OCI-LY7 (cell line): ENCODE measurements at places on chromosomes 16 and 17. TPM values are rescaled to one million over a fixed set of nuclear protein-coding genes. Genes with fewer than 3 reads are reported as not detected.

DNA sequence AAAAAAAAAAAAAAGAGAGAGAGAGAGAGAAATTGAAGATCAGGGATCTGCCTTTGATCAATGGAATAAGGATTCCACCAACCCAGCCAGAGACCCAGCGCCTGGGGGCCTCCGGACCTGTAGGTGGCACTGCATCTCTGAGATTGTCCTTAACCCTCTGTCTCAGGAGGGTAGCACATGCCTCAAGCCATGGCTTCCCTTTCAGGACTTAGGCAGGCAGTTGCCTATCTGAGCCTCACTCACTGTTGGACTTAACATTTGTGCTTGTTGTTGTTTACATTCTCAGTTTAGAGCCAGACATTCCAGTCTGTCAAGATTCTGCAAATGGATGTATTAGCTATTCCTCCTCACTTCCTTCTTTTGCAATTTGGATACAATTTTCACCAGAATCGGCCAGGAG lies 5.1 kb upstream of the SCNN1B start:
- peak; percentile 58 for DNase-seq

- DNase-seq: no peak
These were observed 2.8 kb downstream of the RAB40C start for GRCh38 chr16:592518-593306.

GRCh38 chr17:58060596-58061191 lies 22.5 kb upstream of the DYNLL2 start:
- no peak for DNase-seq

GRCh38 chr16:64362193-64362592 lies 759.7 kb downstream of the CDH11 start:
- no peak for DNase-seq

The NUPR1 gene
- total RNA-seq: not detected in 2 replicates

The WNT9B gene
- not detected in 2 replicates for total RNA-seq

The NKIRAS2 gene
- total RNA-seq: 32.8 and 38.1 TPM in 2 replicates

The KRTAP4-1 gene
- total RNA-seq: not detected in 2 replicates

GRCh38 chr17:14331982-14332298 lies 31.1 kb downstream of the HS3ST3B1 start:
- no peak for DNase-seq

DNA sequence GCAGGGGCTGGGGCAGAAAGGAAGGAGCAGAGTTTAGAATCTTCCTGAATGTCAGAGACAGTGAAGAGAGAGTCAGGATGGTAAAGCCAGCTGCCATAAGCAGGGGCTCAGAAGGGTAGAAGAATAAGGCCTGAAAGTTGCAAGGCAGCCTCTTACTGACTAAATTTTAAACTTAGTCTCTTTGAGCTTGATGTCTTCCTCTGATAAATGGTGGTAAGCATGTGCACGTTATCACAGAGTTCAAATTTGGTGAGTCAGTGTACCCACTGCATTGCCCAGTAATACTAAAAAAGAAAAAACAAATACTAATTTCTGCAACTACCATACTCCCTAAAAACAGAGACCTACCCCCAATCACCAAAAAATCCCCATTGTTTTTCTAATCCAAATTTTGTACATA lies 45.2 kb downstream of the SIAH1 start:
- no peak for DNase-seq

The CEP295NL gene
- not detected in 2 replicates for total RNA-seq

- DNase-seq: no peak
These were observed 393 bp downstream of the SERPINF2 start for GRCh38 chr17:1743088-1743439.

The GPR142 gene
- not detected in 2 replicates for total RNA-seq

GRCh38 chr17:78147315-78147998 lies 1.3 kb downstream of the C17orf99 start:
- peak; percentile 86 for DNase-seq

DNA sequence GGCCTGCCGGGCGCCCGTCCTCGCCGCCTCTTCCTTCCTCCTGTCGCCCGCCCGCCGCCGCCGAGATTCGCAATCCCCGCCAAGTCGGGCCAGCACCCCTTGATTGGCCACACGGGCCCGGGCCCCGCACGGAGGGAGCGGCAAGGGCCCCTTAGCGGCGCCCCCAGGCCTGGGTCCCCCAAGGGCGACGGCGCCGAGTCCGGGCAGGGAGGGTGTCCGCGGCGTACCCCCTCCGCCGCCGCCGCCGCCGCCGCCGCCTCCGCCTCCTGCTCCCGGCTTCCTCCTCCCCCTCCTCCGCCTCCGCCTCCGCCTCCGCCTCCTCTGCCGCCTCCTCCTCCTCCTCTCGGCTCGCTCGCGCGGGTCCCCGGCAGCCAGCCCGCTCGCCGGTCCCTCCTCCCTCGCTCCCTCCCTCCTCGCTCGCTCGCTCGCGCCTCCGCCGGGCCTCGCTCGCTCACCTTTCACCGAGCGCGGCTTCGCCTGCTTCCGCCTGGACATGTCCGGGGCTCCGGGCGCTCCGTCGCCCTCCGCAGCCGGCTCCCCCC lies 561 bp downstream of the ZNF423 start:
- DNase-seq: peak; percentile 65

The IKZF3 gene
- total RNA-seq: 125 and 134 TPM in 2 replicates

The SPATA22 gene
- not detected in 2 replicates for total RNA-seq

The SMG1 gene
- total RNA-seq: 199 and 208 TPM in 2 replicates

GRCh38 chr16:48608871-48609651 lies 919 bp downstream of the N4BP1 start:
- DNase-seq: peak; percentile 40

DNA sequence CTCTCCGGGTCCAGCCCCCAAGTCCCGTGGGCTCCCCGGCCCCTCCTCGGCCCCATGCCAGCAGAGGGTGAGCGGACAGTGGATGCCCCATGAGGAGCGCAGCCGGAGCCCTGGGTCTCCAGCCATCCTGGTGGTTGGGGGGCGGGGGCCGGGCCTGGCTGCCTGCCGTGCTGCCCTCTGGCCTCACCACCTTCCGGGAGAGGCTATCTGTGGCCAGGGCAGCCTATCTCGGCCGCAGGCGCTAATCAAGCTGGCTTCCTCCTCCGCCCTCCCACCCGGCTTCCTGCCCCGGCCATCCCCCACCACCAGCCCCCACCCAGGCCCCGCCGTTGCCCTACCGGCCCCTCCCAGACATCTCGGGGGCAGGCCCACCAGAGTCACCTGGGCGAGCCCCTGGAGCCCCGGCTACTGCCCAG lies 46.8 kb downstream of the ZFPM1 start:
- no peak for DNase-seq

DNA sequence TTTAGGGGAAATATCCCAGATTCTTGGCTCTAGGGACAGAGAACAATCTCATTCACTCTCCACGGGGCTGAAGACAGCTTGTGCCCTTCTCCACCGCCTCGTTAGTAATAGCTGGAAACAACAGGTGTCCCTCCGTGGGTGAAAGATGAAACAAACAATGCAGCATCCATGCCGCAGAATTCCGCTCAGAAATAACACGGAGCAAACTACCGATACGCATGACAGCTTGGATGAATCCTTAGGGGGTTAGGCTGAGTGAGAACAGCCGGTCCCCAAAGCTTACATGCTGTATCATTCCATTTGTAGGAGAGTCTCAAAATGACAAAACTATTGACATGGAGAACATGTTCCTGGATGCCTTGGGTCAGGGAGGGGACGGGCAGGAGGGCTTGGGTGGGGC lies 29.4 kb upstream of the CACNG1 start:
- no peak for DNase-seq

- DNase-seq: no peak
These were observed 74.7 kb downstream of the CACNG1 start for GRCh38 chr17:67119102-67119501.

DNA sequence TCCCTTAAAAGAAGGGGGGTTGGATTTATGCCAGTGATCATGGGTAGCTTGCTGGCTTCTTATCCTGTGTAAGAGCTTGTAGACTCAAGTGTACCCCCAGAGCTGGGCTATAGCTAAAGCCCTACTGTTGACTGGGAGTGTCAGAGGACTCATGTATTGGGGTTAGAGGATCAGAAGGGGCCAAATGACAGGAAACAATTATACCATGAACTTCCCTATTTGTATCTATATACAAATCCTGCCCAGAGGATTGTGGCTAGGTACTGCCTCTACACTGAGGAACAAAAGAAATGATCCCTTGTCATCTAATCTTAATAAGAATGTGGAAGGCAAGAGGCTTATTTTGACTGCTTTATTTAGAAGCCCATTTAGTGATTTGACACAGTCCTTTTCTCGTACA lies 14.3 kb downstream of the ZP2 start:
- no peak for DNase-seq

DNA sequence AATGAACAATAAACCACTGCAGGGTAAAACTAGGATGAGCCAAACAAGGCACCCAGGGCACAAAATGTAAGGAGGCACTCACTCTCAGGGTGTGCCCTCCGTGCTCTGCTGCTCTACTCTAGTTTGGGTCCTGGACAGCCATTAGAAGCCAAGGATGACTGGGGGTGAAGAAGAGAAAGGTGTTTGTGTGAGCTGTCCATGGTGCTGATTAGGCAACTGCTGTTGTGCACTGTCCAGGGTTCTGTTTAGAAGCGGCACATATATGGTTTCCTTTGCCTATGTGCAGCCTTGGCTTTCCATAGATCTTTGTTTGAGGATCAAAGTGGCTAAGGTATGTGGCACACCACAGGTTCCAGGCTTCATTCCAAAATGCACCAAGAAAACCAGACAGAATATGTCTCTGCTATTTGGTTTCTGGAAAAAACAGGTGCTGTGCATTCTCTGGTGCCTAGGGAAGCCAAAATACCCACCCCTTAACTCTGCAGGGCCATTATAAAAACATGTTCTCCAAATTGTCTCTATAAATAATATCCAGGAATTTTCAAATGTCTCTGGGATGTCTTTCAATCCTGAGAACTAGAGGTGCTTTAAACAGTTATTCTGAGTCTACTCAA lies 123.5 kb downstream of the CBLN1 start:
- DNase-seq: peak; percentile 77

DNA sequence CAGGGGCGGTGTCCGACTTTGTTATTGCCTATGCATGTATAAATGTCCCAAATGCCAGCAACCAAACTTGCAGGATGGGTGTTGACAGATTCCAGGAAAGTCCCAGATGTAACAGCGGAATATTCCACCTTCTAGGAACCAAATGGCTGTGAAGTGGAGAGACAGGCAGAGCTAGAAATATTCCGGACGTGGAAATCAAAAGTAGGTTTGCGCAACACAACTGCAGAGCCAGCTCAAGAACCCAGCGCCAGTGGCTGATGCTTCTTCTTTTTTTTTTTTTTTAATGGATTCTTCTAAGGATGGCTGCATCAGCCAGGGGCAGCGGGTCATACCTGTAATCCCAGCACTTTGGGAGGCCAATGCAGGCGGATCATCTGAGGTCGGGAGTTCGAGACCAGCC lies 601.7 kb downstream of the MAF start:
- no peak for DNase-seq

GRCh38 chr17:47959825-47960655 lies 2.4 kb upstream of the PRR15L start:
- DNase-seq: no peak

The VEZF1 gene
- 35.4 and 36.4 TPM in 2 replicates for total RNA-seq

The SERPINF2 gene
- total RNA-seq: 0.76 and 1.0 TPM in 2 replicates

DNA sequence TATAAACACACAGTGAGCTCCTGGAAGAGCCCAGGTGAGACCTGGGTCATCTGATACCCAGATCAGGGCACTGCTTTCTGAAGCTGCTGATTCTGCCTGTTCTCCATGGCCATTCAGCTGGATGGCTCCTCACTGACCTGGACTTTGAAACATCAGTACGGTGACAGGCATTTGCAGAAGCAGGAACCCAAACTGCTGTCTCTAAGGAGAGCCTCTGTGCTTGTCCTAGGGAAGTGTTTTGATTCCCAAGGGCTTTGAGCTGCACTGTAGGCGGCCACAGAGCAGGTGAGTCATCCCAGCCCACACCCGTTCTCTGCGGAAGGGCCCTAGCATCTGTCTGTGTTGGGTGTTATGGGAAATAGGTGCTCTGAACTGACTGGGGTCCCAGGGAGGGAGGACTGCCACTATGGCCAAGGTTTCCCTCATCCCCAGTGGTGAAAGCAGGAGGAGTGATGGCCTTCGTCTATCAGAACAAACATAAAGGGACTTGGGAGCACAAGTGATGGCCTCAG lies 60.7 kb upstream of the ADCY9 start:
- DNase-seq: peak; percentile 8

- DNase-seq: no peak
These were observed 48.9 kb upstream of the HAPSTR1 start for GRCh38 chr16:9042533-9042932.

- no peak for DNase-seq
These were observed 44.7 kb upstream of the MEAK7 start for GRCh38 chr16:84548971-84549844.

GRCh38 chr16:69131167-69131838 lies 1.1 kb downstream of the CHTF8 start:
- peak; percentile 69 for DNase-seq

GRCh38 chr17:73711184-73711583 lies 66.9 kb upstream of the SDK2 start:
- DNase-seq: peak; percentile 94

The RHOT1 gene
- 24.2 and 25.7 TPM in 2 replicates for total RNA-seq
